Stimulated activated CD4-positive, alpha-beta T cell treated with anti-CD3 and anti-CD28 coated beads, Interleukin-1b, Interleukin-23, amount 100 ng/mL, for 1 hour (primary cell): ENCODE measurements at places on chromosomes 2 and 18.

DNA sequence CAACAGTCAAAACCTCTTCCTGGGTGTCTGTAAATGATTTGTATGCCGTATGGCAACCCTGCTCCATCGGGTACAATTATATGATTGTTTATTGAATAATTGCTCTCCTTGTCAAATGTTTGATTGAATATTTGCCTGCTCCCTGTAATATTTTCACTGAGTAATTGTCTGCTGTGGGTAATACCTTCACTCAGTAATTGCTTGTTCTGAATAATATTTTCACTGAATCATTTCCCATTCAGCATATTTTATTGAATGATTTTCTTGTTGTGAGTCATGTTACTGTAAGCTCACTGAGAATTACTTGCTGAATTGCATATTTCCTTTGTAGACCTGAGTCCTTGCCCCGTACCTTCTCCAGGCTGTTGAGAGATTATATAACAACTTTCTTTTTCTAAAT lies 535.2 kb downstream of the METTL4 start:
- no peak for DNase-seq

GRCh38 chr2:130380096-130380934 lies 24.5 kb downstream of the PTPN18 start:
- no peak for DNase-seq

GRCh38 chr18:47893939-47894699 lies 36.3 kb downstream of the SMAD2 start:
- no peak for DNase-seq

DNA sequence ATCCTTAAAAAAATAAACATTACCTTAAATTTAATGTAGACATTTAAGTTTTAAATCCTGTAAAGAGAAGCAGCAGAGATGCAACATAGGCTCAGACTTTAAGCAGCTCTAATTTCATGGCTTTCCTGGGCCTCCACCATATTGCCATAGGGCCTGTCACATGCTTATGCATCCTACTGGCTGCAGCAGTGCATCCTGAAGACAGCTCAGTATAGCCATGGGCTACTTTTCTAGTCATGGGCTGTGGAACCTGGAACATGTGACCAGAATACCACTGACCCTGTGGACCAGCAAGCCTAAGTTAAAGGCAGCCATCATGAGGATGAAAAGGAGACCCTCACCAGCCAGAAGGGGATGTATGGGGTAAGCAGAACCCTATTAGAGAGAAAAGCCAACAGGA lies 10.7 kb downstream of the RMP24 start:
- no peak for DNase-seq

DNA sequence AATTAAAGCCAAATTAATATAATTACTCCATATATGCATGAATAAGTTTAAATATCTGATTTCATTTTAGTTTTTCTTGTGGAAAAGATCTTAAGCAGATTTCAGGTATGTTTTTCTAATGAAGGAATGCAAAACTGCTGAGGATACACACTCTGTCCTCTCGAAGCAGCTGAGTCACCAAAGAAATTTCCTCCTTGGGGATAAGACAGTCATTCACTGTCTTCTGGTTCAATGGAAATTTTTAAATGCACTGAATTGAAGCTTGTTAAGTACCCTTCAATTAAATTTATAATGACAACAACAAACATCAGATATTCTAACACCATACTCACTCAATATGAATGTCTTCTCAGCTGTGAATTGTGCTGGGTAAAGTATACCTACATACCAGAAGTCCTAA lies 101.5 kb upstream of the DNER start:
- DNase-seq = no peak

- DNase-seq = no peak
Observed at GRCh38 chr18:56789004-56789888, 138.1 kb downstream of the WDR7 start.

DNA sequence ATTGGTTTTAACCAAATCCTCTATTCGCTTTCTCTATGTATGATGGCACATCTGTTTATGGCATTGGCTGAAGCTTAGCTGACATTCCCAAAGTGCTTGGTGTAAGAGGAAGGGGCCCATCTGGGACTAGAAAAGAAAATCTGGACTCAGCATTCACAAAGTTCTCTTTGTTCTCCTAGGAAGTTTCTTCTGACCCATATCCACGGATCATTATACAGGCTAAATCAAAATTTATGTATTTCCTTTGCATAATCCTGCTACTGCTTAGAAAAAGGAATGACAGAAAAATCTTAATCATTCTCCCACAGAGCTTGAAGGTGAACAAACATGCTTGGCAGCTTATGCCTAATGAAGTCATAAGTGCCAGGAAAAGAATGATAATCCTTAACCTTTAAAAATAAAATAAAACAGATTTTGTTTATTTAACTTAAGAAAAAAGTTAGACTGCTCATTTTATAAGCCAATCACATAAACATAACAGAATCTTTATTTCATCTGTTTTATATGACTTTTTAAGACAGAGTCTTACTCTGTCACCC lies 88.4 kb downstream of the NYAP2 start:
- no peak for DNase-seq

GRCh38 chr18:79507546-79508480 lies 112.1 kb downstream of the NFATC1 start:
- DNase-seq = no peak

- DNase-seq = no peak
Observed at GRCh38 chr2:172673056-172673683, 62.5 kb upstream of the RAPGEF4 start.

DNA sequence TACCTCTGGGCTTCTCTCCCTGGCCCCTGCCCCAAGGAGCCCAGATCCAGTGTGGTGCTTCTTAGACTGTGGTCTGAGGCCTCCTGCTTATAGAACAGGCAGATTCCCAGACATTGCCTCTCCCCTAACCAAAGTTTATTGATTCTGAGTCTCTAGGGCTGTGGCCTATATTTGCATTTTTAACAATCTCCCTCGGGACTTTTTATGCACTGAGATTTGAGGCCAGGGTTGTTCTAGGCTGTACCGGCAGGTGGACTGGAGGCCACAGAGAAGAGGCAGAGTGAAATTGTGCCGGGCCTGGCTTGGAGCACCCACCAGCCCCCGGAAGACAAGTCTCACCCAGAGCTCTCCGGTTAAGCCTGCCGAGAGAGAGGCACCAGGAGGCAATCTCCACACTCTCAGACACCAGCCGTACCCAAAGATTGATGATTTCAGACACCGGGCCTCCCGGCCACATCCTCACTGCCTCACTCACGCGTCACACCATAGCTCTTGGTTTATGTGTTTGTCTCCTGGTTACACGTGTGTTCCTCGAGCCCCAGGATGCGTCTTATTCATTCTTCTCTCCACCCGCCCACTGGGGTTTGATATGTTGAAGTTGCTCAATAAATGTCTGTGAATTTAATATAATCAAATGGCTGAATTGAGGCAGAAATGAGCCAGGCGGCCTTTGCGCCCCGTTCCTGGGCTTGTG lies 203.7 kb downstream of the KLHL29 start:
- DNase-seq = no peak

DNA sequence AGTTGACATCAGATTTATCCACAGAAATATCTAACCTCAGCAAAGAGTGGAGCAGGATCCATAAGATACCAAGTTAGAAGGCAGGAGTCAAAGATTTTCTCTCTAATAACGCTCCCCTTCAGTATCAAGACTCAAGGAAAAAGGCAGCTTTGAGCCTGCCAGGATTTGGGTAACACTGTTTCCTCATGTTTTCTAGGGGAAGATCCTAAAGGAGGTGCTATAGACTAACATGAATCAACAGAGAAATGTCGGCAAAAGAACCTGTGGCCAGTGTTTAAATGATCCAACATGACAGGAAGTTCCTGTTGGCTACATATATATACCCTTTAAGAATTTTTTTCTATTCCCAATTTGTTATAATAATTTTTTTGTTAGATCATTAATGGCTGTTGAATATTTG lies 402.3 kb downstream of the TGIF1 start:
- DNase-seq = no peak

GRCh38 chr2:208488686-208489564 lies 82.3 kb downstream of the PTH2R start:
- no peak for DNase-seq

DNA sequence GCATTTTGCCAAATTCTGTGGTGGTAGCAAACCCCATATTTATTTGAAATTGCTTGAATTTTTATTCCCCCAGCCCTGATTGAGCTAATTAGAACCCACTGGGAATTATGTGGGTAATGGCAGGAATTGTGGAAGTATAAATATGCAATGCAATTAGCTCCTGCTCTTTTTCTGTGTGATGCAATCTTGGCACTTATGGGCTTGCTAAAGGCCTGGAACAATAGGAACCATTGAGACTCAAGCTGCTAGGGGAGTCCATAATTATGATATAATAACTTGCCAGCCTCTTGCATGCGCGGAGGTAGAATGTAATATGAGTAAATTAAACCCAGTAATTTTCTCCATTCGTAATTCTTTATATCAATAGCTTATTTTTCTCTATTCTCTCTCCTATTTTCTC lies 267.6 kb upstream of the THSD7B start:
- no peak for DNase-seq
